Activated CD8-positive, alpha-beta memory T cell treated with anti-CD3 and anti-CD28 coated beads, Interleukin-2, amount 10 ng/mL, durations not matched to agents 7 days and 5 days (primary cell): ENCODE measurements at places on chromosomes 16 and 17.

GRCh38 chr17:11637796-11638195, 39.5 kb downstream of the DNAH9 start:
- no peak for DNase-seq

- DNase-seq = no peak
Measured at GRCh38 chr17:66829883-66830282, 5.0 kb upstream of the CACNG5 start.

DNA sequence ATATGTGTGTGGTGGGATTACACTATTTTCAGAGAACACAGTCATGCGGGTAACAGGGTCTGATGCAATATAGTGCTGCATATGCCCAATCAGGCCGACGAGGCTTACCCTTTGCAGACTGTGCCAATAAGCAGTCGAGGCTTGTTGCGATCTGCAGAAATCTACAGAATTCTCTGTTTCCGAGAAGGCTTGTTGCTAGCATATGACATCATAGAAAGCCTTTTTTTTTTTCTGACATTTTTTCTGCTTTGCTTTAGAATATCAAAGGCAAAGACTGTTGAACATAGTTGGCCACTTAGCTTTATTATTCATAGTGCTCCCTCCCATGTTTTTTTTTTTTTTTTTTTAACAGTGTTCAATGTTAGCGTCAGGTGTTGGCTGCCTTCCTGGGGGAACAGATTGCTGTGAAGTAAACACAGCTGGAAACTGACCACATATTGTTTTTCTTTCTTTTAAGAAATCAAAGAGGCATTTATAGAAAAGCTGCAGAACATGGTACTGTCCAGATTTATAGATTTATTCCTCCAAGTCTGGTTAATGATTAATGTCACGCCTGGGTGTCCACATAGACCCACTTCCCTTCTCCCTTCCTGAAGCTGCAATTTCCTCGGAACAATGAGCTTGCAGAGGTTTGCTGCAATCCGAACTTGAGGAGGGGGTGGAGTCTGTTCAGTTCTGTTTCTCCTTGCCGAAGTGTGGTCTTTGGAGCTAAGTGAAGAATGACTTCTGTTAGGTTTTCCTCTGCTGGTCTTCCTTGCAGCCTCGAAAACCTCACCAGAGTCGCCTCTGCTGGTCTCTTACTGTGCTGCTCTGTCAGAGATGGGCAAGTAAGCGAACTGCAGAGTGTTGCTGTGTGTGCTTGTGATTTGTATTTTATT, 87.3 kb downstream of the MAP2K6 start:
- DNase-seq = no peak

GRCh38 chr16:3792472-3793012, 75.2 kb upstream of the TRAP1 start:
- DNase-seq = no peak

GRCh38 chr16:26157319-26157718, 465.6 kb downstream of the HS3ST4 start:
- DNase-seq = no peak
